Right lung (tissue), 10 donors: ENCODE measurements at places on chromosomes 16 and 17. TPM values are rescaled to one million over a fixed set of nuclear protein-coding genes. Genes with fewer than 3 reads are reported as not detected.

DNA sequence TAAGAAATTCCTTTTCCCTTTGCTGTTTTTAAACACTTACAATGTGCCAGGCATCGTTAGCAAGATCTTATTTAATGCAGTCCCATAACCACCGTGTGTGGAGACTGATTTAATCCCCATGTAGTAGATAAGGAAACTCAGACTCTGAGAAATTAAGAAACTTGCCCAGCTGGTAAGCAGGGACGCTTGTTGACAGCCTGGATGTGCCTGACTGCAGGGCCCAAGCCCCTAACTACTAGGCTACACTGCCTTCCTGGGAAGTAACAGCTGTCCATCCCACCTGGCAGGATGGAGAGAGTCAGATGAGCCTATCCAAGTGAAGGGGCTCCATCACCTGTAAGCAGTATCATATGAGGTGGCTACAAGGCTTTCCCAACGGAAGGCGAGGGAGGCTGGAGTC lies 23.1 kb downstream of the CDK5RAP3 start:
- DNase-seq = no peak

GRCh38 chr16:68737730-68738629 lies 888 bp downstream of the CDH1 start:
- peak; percentile 38 for DNase-seq

DNA sequence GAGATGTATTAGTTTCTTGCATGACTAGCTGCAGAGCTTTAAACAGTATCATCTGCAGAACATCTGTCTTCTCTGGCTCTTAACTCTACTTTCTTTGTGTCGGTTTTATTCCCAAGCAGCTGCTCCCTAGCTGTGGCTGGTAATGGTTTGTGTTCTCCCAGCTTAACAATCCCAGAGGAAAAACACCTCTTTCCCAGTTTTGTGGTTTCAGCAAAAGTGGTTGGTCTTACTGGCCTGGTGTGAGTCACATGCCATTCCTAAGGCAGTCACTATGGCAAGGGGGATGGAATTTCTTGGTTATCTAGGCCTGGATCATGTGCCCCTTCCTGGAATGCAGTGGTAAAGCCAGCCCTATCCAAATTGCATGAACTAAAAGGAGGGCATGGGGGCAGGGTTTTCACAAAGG lies 27.5 kb downstream of the OMG start:
- DNase-seq = peak; percentile 2

DNA sequence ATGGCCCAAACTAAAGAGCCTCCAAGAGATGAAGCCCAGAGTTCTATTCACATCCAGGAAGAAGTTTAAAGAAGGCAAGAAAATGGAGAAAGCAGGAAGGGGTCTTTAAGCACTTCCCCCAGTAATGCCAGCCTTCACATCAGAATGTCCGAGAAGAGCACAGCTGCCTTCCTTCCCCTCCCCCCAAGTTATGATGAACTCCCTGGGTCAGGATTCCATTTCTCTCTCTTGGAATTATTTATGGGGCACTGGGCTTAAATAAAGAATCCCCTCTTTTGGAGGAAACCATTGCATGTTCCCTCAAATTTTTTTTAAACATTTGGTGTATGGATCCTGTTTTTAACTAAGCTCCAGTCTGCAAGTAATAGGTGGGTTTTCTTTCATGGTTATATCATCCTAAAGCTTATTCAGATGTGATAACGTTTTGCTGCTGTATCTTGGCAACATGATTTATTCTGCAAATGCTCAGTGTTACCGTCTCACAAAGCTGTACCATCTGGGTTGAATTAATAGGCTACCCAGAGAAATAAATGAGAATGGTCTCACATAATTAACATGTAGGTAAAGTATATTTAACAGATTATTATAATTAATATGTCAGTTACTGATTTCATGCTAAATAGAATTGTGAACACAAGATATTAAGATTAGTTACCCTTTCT lies 160.9 kb upstream of the TOX3 start:
- no peak for DNase-seq

- no peak for DNase-seq
These were observed 549.4 kb upstream of the CDH5 start for GRCh38 chr16:65817066-65817465.

DNA sequence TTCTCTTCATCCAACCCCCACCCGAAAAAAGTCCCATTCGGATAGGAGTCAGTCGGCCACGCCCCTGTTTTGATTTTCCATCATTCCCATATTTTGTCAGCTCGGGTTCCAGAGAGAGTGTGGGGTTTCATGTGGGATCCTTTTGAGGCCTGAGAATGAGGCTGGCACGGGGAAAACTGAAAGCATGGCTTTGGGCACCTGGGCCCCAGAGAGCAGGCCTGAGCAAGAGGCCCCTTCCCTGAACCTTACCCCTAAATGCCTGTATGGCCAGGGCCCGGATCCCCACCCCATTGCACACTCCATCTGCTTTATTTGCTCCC lies 4.6 kb upstream of the HOXB4 start:
- DNase-seq = no peak

DNA sequence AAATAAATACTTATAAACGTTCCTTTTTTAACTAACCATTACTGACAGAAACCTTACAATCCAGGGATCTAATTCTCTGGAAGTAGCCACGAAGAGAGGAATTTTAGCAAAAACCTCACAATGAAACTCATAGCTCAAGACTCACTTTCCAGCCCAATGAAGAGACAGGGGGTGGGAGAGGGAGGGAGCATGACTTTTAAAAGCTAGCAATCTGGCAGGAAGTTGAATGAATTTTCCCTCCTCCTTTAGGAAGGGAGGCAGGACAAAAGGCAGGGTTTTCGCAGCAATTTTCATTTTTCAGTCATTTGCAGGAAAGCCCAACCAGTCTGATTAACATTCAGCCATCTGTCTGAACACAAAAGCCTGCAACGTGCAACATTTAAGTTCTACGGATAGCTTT lies 381.5 kb upstream of the PSMD7 start:
- no peak for DNase-seq

- DNase-seq = no peak
These were observed 15.5 kb downstream of the NFAT5 start for GRCh38 chr16:69581297-69581696.

DNA sequence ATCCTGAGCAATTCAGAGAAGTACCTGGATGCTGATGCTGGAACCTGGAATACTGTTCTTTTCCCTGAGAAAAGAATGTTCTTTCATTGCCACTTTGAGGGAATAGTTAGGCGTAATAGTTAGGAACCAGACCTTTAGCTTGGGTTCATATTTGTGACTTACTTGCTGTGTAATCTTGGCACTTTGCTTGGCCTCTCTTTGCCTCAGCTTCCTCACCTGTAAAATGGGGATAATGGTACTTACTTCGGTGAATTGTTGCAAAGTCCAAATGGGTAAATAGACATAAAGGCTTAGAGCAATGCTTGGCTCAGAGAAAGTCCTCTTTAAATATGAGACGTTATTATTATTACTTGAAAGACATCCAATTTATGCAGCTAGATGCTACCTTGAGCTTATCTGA lies 55.0 kb upstream of the CLEC19A start:
- DNase-seq = no peak

- DNase-seq = no peak
These were observed 115.4 kb downstream of the METRNL start for GRCh38 chr17:83194761-83195329.

GRCh38 chr16:78633551-78633950 lies 534.1 kb downstream of the WWOX start:
- DNase-seq = no peak

GRCh38 chr17:35390663-35391062 lies 17.2 kb upstream of the SLFN11 start:
- no peak for DNase-seq

- DNase-seq = no peak
These were observed 16.0 kb downstream of the HOXB4 start for GRCh38 chr17:48561884-48562810.

Gene IL21R
- polyA plus RNA-seq = 4.4 TPM

Gene TBC1D26
- 0.52 TPM for polyA plus RNA-seq

Gene C17orf50
- not detected for polyA plus RNA-seq

Gene SOX15
- 1.8 TPM for polyA plus RNA-seq

Gene TMEM235
- 0.18 TPM for polyA plus RNA-seq

Gene LYZL6
- not detected for polyA plus RNA-seq

Gene TRPV3
- 4.0 TPM for polyA plus RNA-seq

Gene NPIPB9
- polyA plus RNA-seq = 2.7 TPM

Gene C16orf92
- not detected for polyA plus RNA-seq

Gene USP22
- polyA plus RNA-seq = 196 TPM

Gene TEKT5
- 0.85 TPM for polyA plus RNA-seq
